ENCODE measurements at places on chromosomes 7 and 10.

- peak; percentile 9 for DNase-seq
Observed at GRCh38 chr10:63157845-63158624, 24.9 kb downstream of the NRBF2 start.

DNA sequence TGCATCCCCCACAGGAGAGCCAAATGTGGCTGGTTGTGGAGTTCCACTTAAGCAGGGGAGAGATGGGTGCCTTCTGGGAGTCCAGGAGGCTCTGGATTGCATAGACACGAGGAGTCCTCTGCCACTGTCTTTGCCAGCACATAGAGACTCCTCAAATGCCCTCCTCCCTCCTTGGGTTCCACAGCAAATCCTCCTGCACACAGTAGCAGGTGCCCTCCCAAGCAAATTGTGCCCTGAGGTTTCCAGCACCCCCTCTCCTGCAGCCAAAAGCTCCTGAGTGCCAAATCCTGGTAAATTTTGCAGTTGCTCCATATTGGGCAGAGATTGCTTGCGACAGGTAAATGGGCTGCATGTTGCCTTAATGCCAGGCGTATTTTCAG lies 5.8 kb downstream of the EVX1 start:
- no peak for DNase-seq

DNA sequence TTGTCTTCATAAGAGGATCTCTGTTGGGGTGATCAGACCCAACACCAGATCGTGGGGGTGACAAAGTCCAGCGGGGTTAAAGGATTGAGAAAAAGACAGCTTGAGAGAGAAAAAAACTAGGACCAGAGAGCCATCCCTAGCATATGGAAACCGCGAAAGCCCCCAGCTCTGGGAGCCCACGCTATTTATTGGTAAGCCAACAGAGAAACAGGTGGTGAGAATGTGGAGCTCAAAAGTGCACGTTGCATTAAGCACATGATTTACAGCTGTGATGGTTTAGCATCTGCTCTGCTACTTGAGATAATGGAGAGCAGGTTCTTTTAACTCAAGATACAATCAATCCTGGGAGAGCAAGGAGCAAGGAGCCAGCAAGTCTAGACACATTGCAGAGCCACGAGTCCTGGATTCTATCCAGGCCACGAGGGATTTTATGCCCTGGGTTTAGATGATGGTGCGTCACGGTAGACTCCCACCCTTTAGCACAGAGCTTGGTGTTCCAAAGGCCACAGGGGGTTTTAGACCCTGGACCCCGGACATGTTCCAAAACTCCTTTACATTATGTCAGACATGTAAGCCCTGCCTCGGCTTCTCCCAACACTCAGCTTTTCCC lies 755.2 kb upstream of the SORCS1 start:
- no peak for DNase-seq

DNA sequence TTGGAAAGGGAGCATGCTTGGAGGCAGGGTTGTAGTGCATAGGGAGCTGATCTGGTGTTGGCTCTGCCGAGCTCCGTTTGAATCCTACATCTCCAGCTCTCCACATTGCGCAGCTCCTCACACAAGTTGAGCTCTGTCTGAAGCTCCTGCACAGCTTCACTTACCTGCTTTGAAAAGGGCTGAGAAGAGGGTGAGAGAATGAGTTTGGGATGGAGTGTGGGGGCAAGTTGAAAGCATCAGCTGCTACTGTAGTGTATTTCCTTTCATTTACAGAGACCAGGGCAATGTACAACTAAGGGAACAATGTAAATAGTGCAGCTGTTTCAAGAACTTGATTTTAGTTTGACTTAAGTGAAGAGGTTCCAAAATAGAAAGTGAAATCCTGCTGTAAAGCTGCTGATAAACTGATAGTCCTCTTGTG lies 88.5 kb downstream of the VTI1A start:
- DNase-seq, result no peak

- DNase-seq, result no peak
Observed at GRCh38 chr7:8082762-8083161, 114.2 kb downstream of the GLCCI1 start.

GRCh38 chr7:29561271-29561670 lies 2.4 kb upstream of the PRR15 start:
- no peak for DNase-seq

DNA sequence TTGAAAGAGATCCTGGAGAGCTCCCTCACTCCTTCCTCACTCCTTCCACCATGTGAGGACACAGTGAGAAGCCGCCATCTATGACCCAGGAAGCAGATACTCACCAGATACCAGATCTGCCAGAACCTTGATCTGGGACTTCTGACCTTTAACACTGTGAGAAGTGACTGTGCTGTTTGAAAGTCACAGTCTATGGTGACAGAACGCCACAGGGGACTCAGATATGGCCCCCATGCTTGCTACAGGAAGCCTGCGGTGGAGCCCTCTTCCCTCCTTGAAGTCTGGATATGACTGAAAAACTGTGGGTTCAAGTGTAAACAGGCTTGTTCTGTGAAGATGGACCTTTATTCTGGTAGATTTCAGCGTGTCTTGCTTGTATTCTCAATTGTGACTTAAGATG lies 297.8 kb downstream of the KLF6 start:
- no peak for DNase-seq

- DNase-seq, result no peak
Observed at GRCh38 chr10:1002425-1003006, 14.3 kb downstream of the GTPBP4 start.

DNA sequence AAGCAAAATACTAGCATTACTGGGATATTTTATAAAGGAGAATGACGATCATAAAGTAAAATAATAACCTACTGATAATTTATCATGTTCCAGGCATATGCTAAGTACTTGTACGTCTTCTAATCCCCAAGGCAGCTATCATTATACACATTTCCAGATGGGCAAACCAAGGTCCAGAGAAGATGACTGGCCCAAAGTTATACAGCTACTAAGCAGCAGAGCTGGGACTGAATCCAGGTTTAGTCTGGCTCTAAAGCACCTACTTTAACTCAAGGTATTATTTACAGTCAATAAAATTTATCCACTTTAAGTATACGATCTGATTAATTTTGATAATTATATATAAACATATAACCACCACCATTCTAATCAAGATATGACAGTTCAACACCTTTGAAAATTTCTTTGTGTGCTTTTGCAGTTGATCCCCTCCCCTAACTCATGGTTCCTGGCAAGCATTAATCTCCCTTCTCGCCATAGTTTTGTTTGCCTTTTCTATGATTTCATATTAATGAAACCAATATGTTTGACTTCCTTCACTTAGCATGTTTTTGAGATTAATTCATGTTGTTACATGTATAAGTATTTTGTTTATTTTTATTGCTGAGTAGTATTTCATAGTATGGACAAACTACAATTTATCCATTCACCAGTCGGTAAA lies 126.7 kb downstream of the CPEB3 start:
- DNase-seq, result no peak

DNA sequence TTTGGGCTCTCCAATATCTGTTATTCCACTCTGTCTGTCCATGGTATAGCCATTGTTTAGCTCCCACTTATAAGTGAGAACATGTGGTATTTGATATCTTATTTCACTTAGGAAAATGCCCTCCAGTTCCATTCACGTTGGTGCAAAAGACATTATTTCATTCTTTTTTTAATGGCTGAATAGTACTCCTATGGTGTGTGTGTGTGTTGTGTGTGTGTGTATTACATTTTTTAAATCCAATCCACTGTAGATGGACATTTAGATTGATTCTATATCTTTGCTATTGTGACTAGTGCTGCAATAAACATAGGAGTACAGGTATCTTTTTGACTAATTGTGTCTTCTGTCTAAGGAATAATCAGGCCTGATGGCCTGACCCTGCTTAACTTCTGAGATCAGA lies 7.4 kb upstream of the CPED1 start:
- no peak for DNase-seq

GRCh38 chr7:105493923-105494315 lies 28.2 kb downstream of the PUS7 start:
- DNase-seq, result no peak

DNA sequence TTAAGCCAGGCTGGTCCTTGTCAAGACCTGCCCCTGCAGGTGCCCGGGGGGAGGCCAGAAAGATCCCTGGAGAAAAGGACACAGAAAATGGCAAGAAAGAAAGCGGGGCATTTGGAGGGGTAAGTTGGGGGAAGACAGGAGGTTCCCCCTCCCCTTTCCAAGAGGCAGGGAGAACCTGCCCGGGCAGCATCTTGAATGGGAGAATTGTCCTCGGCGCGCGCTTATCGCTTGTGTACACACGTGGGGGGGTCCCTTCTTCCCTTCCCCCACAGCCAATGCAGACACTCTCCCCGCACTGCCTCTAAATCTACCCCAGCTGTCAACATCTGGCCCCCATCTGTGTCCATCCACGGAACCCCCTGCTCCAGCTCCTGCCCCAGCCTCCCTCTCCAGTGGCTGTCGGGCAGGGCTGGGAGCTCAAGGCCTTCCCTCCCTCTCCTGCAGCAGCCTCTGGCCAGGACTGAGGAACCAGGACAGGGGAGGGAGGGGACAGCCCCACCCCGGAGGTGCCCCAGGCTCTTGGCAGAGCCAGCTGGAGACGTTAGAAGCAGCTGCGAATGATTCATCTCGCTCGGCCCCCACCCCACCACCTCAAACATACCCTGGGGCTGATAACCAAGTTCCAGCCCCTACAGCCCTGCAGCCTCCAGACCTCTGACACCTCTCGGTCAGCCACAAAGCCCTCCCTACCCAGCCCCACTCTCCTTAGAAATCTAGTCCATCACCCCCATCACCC lies 25.3 kb downstream of the EPHB4 start:
- no peak for DNase-seq

DNA sequence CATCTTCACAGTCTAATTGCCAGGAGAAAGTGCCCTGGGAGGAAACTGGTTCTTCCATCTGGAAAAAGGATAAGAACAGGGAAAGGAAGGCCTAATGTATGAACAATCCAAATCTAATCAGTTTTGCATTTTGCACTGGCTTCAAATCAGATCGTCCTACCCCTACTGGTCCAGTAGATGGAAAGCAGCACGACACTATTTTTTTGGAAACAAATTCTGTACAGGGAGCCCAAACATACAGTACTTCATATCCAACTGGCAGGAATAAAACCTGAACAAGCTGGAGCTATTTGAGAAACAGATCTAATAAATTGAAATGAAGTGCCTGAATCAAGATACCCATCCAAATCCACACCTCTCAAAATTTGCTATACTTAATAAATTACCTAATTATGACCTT lies 36.5 kb downstream of the ETV1 start:
- no peak for DNase-seq

DNA sequence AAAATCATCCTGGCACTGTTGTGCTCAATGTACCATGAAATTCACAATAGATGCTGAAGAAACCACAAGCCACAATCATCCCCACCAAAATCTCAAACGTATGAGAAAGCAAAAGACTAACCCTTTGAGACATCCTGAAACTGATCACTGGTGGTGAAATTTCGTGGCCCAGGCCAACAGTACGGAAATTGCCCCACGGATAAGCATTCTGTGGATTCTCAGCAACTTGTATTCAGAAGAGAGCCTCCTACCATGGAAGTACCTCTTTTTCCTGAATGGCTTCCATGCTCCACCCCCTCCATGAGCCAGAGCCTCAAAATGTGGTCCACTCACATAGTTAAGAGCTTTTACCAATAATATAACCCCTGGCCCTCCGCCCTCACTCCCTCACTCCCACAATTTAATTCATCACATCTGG lies 163.9 kb upstream of the AUTS2 start:
- no peak for DNase-seq

- DNase-seq, result no peak
Observed at GRCh38 chr10:32298075-32298812, 48.7 kb downstream of the EPC1 start.

GRCh38 chr7:12802070-12802469 lies 114.6 kb downstream of the ARL4A start:
- no peak for DNase-seq

DNA sequence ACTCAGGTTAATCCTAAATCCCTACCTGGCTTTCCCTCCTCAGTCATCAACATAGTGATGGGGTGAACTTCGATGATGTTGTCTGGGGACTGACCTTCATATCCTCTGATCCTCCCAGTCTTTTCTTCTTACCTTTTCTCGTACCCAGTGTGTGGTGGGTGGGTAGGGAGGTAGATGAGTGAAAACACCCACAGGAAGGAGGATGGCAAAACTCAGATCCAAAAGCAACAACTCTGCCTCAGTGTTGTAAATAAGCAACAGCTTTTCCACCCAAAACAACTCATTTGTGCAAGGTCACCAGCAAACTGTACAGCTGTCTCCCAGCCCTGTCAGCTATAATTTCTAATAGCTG lies 38.6 kb downstream of the VOPP1 start:
- DNase-seq, result no peak

Measured in stimulated activated CD8-positive, alpha-beta memory T cell treated with anti-CD3 and anti-CD28 coated beads, Interleukin-4, amount 100 ng/mL, for 4 hours (primary cell).